Epithelial cell of proximal tubule (primary cell): ENCODE measurements at places on chromosomes 5 and 9. TPM values are rescaled to one million over a fixed set of nuclear protein-coding genes. Genes with fewer than 3 reads are reported as not detected.

Gene THBS4
- 0.29 and 1.3 TPM in 2 replicates for total RNA-seq

Gene PIP5K1B
- total RNA-seq, result not detected in 2 replicates

DNA sequence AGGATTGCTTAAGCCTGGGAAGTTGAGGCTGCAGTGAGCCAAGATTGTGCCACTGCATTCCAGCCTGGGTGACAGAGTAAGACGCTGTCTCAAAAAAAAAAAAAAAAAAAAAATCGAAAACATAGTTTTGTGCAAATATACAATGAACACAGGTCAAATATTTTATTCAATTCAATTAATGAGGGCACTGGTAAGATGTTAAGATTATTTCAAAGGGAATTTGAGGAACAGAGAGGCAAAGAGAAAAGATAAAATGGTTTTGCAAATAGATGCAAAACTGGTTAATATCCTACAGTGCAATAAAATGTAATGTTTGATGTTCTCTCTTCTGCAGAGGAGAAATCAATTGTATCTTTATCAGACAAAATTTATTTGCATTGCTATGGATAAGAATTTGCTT lies 39.5 kb upstream of the GNE start:
- DNase-seq, result no peak

GRCh38 chr9:135796784-135797485 lies 95.0 kb downstream of the KCNT1 start:
- no peak for DNase-seq

GRCh38 chr9:38301376-38302106 lies 91.0 kb upstream of the ALDH1B1 start:
- DNase-seq, result no peak

DNA sequence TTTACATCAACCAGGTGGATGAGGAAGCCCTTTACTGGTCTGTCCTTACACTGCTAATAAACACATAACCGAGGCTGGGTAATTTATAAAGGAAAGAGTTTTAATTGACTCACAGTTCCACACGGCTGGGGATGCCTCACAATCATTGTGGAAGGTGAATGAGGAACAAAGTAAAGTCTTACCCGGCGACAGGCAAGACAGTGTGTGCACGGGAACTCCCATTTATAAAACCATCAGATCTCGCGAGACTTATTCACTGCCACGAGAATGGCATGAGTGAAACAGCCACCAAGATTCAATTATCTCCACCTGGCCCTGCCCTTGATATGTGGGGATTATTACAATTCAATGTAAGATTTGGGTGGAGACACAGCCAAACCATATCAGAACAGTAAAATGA lies 67.3 kb upstream of the GRAMD2B start:
- no peak for DNase-seq

DNA sequence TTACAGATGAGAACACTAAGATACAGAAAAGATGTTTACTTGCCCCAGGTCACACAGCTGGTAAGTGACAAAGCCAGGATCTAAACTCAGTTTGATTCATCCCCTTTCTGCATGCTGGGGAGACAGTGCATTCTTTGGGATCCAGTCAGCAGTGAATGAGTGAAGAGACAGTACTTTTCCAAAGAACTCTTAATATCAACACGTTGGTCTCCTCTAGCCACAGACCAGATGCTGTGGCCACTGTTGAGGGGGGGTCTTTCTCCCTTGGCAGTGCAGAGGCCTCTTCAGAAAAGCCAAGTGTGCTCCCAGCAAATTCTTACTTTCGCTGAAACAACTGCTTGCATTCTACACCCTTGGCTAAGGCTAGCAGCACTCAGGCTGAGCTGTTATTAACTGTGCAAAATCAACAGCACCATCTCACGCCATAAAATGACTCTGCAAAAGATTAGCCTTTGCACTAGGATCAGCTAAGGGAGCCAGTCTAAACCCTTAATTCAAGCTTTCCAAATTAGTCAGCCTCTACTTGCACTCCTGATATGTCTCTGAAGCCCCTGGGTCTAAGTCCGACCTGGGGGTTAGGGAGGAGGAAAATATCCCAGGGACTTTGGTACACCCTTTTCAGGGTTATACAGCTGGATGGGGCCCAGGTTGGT lies 4.8 kb upstream of the TMEM171 start:
- no peak for DNase-seq
